ENCODE measurements at places on chromosomes 16 and 17.
A peak's percentile ranks its signal among the peaks of the same experiment; 100 is the strongest.

- DNase-seq, result no peak
These were observed 7.4 kb downstream of the MAF start for GRCh38 chr16:79593074-79593531.

DNA sequence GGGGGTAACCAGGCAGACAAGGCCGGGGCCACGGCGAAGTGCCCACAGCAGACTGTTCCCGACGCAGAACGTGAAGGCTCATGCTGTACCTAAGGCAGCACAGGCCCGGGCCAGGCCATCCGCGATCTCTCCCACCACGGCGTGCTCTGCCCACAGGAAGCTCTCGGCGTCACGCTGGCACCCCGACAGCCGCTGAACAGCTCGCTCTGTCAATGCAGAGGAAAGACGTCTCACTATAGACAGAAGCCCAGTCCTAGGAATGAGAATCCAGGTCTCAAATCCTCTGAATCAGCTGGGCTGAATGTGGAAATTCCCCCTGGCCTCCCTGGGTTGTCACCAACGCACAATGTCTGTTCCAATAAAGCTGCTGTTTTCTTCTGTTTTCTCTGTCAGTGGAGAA lies 21.4 kb downstream of the SERPINF1 start:
- no peak for DNase-seq

DNA sequence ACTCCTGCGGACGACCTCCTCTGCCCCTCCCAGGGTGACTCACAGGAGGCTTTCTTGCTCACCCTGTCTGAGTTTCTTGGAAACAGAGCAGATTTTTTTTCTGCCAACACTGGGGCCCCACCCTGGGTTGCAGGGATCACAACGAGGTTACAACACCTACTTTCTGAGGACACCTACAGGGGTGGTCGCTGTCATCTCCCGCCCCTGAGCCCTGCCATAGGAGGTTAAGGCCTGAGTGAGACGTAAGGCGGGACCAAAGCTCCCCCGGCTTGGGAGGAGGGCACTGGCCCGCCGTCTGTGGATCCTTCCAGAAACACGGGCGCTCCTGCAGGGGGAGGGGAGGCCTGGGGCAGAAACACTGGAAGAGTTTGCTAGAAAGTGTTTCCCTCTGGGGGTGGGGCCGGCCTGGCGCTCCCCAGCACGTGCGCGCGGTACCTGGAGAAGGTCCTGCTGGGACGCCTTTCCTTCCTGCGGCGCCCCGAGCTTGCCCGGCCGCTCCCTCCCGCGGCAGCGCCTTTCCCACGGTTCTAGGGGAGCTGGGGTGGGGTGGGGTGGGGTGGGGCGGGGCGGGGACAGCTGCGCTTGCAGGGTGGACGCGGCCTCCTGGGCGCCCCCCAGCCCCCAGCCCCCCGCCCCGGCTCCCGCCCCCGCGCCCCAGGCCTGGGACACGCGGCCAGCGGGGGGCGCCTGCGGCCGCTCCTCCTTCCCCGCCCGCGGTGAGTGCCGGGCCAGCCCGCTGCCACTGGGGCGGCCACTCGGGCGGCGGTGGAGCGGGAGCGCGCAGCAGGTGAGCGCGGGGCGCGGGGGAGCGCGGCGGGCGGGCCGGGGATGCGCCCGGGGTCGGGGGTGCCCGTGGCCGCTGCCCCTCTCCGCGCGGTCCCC lies 20.7 kb upstream of the ADCY7 start:
- DNase-seq, result no peak

GRCh38 chr17:81380666-81381518 lies 14.4 kb upstream of the BAHCC1 start:
- no peak for DNase-seq

DNA sequence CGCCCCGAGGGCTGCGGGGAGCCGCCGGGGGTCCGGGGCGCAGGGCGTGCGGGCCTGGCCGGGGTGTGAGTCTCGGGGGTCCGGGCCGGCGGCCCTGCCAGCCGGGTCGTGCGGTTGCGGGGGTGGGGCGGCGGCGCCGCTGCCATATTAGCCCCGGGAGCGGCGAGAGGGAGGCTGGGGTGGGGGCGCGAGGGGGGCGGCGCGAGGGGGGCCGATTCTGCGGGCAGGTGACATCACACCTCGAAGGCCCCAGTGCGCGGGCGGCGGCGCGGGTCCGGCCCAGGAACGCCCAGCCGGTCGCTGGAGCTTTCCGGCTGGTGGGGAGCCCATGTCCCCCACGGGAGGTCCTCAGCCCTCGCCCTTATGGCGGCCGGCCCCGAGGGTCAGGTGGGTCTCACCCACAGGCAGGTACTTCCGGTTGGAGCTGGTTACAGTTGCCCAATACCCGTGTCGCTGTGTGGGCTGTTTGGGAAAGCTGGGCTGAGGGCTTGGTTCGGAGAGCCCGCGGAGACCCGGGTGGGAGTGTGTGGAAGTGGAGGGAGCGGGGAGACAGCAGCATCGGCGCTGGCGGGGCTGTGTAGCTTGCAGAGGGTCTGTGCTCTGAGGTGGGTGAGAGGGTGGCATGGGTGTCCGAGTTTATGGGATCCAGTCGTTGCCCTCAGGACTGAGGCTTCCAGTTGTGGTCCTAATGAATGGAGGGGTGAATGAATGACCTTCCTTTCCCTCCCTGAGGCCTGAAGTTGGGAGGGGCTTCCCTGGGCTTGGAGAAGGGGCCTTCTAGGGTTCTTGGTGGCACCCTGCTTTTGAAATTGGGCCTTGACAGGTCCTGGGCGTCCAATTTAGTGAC lies 804 bp downstream of the ATP6V0C start:
- DNase-seq, result no peak

- DNase-seq, result no peak
These were observed 1.7 kb downstream of the NGFR start for GRCh38 chr17:49496867-49497147.

DNA sequence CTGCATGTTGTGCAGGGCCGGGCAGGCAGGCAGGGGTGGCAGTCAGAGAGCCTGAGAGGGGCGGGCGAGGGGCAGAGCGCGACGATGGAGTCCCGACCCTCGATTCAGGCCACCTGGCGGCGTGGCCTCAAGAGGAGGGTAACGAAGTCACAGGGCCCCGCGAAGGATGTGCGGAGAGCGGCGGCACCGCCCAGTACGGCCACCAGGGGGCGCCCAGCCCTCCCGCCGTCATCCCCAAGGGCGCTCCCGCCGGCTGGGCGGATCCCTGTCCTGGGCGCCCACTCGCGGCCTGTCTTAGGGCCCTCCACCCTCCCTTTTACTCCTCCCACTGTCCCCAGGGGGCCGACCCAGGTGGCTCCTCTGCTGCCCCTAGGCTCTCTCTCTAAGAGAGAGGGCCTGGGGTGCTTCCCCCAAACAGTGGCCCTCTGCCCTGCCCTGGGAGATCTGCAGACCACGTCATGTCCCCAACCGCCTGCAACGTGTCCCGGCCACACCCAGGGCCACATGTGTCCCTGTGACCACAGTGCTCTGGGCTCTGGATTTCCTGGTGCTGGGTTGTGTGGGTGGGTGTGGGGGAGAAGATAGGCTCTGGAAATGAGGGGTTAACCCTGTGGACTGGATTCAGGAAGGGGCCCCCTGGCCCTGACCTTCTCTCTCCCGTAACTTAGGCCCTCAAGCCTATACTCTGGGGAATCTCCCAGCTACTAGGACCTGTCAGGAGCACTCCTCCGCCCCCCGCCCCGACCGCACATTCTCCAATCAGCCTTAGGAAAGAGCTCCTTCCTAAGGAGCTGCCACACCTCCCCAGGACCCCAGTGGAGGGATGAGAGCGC lies 5.9 kb downstream of the DPEP2 start:
- peak; percentile 47 for DNase-seq

DNA sequence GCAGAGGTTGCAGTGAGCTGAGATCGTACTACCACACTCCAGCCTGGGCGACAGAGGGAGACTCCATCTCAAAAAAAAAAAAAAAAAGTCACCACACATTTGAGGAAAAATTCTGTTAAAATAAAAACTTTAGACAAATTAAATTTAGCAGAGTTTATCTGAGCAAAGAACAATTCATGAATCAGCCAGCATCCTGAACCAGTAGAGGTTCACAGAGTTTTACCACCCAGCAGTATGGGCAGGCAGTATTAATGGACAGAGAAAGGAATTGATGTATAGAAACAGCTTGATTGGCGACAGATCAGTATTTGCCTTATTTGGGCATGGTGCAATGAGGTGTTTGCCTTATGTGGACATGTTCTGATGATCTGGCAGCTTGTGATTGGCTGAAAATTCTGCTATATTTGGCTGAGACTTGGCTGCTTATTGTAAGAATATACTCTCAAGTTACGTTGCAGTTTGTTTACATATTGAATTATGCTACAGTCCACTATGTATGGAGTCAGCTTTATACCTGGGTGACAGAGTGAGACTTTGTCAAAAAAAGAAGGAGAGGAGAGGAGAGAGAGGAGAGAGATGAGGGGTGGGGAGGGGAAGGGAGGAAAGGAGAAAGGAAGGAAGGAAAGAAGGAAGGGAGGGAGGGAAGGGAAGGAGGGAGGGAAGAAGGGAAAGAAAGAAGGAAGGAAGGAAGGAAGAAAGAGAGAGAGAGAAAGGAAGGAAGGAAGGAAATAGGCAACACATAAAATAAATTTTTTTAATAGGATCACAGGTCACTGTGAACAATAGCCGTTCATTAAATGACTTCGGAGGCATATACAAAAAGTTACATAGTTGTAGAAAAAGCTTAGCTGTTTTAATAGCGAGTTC lies 14.6 kb downstream of the ABCC3 start:
- no peak for DNase-seq

GRCh38 chr17:46818929-46819859 lies 702 bp upstream of the WNT3 start:
- DNase-seq, result no peak

GRCh38 chr16:64900019-64900418 lies 221.8 kb downstream of the CDH11 start:
- no peak for DNase-seq

GRCh38 chr17:59558953-59559352 lies 6.5 kb upstream of the DHX40 start:
- no peak for DNase-seq

- DNase-seq, result peak; percentile 93
These were observed 159.6 kb upstream of the MPHOSPH6 start for GRCh38 chr16:82329504-82330192.

DNA sequence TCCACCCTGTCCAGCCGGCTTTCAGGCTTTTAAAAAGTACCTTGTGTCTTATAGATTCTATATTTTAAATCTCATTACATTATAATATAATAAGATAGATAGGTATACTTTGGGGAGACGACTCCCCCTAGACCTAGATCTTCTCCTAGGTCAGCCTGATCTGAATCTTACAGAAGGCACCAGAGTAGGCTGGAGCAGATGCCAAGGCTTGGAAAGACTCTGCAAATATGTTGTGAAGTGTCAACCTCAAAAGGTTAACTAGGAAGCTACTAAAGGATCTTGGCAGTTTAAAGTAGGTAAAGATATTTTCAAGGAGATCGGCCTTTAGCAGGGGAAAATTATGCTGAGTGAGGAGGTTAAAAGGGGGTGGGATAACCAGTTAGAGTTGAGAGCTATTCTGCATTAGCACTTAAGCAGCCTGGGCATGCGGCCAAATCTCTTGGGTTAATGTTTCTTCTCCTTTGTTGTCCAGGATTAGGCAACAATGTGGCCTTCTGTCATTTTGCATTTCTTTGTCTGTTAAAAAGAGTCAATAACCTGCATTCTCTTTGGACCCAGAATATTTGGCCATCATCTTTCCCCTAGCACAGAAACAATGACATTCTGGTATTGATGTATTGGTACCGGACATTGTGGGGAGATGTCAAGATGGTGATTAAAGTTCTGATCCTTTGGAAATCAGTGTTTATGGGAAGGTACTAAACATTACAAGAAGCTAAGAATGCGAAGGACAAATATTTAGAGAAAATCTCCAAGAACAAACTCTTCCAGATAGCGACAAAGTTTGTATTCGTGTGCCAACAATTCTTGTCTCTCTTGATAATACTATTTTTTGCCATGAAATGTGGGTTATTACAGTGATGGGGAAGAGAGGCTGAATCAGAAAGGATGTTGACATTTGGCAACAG lies 51.2 kb upstream of the DHX40 start:
- peak; percentile 78 for DNase-seq

GRCh38 chr16:51137097-51137496 lies 14.0 kb downstream of the SALL1 start:
- DNase-seq, result no peak

DNA sequence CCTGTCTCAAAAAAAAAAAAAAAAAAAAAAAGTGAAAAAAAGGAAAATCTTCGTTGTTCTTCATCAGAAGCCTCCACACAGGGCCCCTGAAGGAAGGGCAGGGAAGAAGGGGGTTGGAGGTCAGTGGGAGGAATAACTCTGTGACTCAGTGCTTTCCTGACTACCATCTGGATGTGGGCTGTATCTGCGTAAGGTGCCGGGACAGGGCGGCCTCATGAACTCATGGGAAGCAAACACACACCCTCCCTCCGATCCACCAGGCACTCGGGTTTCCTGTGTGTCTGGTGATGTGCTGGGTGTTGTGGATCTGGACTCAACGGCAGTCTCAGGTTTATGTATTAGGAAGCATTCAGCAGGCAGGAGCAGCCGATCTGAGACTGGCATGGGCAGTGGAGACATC lies 691.6 kb downstream of the WWOX start:
- no peak for DNase-seq

- no peak for DNase-seq
These were observed 623 bp upstream of the DDX52 start for GRCh38 chr17:37643869-37644268.

DNA sequence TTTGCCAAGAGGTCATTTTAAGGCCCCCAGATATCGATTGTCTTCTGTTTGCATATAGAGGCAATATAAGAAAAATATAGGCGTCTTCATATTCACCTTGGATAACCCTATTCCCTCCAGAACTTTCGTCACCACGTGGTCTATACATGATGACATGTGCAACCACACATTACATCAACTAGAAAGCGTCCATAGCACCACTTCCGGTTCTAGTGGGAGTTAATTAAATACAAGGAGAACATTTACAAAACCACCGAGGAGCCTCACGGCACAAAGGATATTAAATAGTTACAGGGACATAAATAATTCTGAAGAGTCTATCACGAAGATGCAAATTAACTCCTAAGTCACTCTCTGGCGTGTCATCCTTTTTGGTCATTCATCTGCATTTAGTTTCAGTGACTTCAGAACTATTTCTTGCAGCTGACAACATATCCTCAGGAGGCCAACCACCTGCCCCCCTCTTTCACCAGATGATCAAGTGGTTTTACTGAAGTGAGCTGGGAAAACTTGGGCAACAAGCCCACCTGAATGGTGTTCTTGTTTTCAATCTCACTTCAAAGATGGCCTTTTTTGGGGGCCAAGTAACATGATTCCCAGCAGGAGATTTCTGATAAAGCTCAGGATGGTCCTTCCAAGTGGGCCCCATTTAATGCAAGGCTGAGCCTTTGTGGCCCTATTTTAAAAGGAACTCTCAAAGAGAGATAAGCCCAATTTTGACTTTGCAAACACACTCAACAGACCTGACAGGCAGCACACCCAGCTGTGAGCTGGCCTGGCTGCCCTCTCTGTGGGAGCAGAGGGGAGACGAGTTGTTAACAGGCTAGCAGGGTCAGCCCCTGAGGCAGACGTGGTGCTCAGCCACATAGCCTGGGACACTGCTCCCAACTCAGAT lies 15.3 kb downstream of the CMTM3 start:
- DNase-seq, result no peak

GRCh38 chr17:78559749-78560368 lies 17.3 kb downstream of the DNAH17 start:
- no peak for DNase-seq

Data from SHP77 (cell line).